GM20000 (cell line): ENCODE measurements at places on chromosomes 5 and 9.

- DNase-seq = no peak
Observed at GRCh38 chr5:56375011-56375410, 141.9 kb upstream of the ANKRD55 start.

GRCh38 chr9:82720515-82720914, 342.4 kb downstream of the RASEF start:
- no peak for DNase-seq

GRCh38 chr5:97554977-97555643, 372.1 kb upstream of the RIOK2 start:
- no peak for DNase-seq

DNA sequence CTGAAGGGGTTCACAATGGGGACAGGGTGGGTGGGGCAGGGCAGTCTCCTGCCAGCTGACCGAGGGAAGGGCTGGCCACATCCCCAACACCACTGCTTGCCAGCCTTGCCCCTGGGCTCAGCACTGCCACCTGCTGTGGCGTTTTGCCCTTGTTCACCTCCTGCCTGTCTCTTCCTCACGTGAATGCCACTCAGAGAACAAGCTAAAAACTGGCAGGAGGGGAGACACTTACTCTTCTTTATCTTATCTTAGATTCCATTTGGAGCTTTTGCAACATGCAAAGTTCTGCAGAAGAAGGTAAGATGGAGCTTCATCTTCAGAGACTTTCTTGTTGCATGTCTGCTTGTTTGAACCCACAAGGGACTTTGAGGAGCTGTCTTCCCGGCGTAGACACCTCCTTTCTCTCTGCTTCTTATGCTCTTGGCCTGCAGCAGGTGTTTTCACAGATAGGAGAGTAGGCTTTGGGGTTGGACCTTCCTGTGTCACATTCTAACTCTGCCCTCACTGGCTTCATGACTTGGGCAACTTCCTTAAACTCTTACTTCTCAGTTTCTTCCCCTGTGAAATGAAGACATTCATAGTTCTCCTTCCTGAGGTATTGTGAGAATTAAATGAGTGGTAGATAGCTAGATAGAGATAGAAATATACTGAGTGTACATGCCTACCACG, 4.1 kb downstream of the LRSAM1 start:
- DNase-seq = no peak

DNA sequence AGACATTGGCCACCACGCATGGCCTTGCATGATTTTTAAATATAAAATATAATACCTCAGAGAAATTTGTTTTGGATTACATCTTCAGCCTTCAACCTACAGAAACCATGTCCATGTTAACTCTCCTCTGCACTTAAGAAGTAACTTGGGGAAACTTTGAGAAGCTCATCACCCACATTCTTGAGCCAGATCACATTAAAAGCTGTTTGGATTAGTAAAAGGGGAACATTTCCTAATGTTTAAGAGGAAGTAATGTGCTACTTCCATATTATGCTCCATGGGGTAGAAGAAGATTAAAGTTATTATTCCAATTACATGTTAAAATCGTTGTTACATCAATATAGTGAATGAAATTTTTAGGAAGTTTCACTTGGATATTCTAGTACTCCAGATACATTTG, 10.4 kb upstream of the CEP120 start:
- no peak for DNase-seq

- no peak for DNase-seq
Observed at GRCh38 chr5:59268756-59269415, 624.6 kb downstream of the PDE4D start.

GRCh38 chr5:159913501-159913900, 2.8 kb upstream of the ADRA1B start:
- no peak for DNase-seq

DNA sequence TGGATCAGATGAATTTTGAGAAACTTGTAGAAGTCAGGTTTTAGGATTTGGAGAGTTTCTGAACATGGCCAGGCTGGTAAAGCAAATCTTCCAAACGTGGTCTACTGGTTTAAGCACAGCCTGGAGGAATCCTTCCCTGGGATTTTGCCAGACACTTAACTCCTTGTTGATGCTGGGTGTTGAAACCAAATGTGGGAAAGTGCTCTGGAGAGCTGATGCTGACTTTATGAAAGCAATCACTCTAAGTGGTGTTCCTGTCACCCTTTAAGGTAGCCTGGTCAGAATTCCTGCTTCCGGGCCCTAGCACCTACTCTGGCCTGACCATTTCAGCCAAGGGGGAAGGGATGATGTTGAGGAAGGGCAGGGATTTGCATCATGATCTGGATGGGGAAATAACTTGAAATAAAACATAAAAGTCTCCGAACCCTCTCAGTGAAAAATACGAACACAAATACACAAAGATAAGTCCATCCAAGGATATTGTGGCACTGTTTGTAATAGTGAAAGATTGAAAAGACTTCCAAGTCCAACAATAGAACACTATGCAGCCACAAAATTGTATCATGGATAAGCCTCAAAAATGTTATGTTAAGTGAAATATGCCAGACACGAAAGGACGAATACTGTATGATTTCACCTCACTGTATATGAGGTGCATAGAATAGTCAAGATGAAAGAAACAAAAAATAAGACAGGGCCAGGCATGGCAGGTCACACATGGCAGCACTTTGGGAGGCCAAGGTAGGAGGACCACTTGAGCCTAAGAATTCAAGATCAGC, 57.7 kb downstream of the PDE6A start:
- DNase-seq = no peak

DNA sequence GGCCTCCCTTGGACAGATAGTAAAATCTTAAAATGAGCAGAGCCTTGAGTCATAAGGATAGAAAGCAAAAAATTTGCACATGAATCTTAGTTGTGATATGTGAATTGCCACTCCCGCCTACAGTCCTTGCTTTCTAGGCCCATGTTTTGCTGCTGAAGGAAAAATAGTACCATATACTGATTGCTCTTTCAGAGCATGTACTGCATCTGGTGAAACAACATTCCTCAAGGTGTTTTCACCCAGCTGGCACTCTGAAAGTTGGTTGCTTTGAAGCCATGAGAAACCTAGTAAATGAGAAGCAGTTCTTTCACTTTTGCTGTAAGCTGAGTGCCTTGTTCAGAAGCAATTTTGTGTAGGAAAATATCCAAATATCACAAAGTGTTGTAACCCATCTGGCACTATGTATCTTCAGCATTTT, 10.3 kb downstream of the CDC37L1 start:
- peak; percentile 27 for DNase-seq

- DNase-seq = no peak
Observed at GRCh38 chr5:169131616-169132301, 169.2 kb downstream of the SLIT3 start.

- no peak for DNase-seq
Observed at GRCh38 chr5:14728459-14728938, 64.0 kb downstream of the OTULIN start.

- DNase-seq = no peak
Observed at GRCh38 chr9:69211424-69212036, 37.5 kb downstream of the TJP2 start.

DNA sequence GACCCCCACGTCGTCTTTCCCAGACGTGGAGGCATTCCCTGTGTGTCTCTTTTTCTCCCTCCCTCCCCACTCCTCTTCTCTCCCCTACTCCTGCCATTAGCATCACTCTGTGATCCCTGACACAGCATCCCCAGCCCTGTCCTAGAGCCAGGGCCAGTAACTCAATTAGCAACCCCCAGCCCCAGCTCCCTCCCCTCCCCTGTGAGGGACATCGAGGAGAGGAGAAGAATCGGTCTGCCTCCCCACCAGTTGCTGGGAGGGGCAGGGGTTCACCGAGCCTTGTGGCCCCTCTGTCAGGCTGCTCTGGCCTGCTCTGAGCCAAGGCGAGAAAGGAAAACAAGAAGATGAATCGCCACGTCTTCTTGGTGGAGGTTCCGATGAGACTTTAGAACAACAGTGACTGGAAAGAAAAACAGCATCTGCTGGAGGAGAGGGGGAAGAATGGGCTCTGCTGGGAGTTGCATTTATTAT, 123.1 kb downstream of the PAPPA start:
- no peak for DNase-seq

DNA sequence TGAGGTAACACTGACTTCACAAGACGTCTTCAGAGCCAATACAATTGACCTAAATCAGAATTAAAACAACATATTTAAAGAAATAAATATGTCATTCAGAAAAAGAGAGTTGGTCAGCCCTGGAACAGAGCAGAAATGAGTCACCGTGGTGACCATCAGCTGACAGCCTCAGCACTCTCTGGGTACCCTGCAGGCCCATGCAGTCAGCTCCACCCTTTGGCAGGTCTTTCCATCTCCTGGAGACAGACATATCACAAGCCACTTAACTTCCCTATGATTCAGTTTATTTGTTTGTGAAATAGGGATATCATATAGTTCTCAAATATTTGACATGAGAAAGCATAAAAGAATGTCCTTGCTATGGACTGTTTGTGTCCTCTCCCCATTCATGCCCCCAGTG, 151.6 kb upstream of the MEF2C start:
- peak; percentile 10 for DNase-seq

DNA sequence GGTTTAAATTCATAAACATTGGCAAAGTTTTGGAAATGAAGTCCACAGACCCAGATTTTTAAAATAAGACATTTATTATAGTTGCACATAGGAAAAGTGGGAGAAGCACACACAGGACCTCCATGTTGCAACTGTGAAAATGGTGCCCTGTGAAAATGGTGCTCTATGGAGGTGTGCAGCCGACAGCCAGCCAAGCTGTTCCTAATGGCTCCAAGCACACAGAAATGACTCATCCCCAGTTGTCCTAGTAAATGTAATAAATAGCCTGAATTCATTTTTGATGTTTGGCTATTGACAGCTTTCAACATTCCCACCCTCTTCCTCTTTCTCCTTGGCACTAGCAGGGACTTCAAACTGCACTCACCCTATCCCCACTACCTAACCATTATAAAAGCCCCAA, 590.9 kb downstream of the CAAP1 start:
- DNase-seq = no peak

DNA sequence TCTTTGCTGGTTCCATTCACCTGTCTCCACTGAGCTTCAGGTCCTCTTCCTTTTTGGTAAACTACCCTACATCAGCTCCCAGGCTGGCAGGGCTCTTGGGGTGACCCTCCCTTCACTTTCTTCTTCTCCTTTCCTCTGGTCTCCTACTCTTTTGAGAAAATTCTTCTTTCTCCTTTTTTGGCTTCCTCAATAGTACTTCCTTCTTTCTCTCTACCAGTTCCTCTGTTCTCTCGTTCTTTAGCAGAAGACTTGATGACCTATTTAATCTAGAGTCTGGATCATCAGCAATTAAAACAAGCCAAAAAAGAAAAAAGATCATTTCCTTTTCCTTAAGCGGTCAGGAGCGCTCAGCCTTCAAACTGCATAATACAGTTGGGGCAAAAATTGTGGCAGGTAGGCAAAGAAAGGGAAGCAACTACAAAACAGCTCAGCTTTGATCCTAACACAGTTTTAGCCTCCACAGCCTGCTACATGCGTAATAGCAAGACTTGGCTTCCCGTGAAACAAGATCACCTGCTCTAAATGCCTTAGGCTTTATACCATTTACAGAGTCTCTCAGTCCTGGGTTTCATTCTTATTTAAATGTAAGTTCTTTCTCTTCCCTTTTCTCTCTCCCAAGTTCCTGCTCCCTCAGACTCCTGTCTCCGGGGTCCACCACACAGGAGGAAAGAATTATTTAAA, 14.0 kb upstream of the GSN start:
- no peak for DNase-seq

DNA sequence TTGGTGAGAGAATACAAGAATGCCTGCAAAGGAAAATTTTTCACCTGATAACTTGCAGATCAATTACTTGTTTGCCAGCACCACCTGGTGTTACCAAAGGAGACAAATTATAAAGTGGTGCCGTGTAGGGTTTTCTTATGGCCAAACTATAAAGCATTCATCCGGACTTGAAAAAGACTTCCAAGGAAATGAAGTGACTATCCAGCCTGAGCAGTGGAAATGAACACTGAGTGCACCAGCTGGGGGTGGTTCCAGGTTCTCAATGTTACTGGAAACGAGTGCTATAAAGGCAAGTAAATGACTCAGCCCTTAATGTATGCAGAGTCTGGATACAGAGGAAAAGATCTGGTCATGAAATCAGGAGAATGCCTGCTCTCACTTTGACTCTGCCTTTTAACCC, 113.1 kb downstream of the DNAH5 start:
- DNase-seq = no peak

DNA sequence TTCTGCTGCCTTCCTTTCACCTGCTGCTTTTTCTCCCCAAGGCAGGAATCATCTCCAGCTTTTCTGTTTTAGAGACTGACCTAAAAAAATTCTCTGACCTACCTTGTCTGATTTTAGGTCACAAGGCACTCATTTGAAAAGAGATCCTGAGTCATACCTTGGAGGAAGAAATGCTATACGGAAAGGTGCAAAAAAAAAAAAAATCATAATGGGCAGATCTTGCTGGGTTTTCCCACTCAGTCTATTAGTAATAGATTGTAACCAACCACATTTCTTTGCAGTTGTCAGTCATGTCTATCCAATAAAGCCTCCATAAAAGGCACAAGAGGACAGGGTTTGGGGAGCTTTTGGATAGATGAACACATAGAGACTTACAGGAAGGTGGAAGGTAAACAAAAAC, 70.0 kb downstream of the MTREX start:
- DNase-seq = no peak

- DNase-seq = no peak
Observed at GRCh38 chr9:33197279-33198152, 30.4 kb upstream of the B4GALT1 start.

GRCh38 chr9:20636888-20637440, 14.7 kb upstream of the MLLT3 start:
- no peak for DNase-seq

DNA sequence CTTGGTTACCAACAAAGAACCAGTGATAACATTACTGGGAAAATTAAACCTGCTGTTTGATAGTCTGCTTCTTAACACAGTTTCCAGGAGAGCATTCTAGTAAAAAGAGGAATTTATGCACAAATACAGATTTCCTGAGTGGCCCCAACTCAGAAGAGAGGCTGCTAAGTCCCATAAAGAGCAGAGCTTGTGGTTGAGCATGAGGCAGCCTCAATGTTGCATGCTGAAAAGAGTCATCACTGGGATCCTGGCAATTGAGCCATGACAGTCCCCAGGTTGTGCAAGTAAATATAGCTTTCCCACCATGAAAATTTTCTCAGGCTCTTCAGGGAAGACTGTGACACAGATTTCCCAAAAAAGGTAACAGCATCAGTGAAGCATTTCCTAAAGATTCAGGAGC, 47.5 kb upstream of the ADRB2 start:
- DNase-seq = no peak

DNA sequence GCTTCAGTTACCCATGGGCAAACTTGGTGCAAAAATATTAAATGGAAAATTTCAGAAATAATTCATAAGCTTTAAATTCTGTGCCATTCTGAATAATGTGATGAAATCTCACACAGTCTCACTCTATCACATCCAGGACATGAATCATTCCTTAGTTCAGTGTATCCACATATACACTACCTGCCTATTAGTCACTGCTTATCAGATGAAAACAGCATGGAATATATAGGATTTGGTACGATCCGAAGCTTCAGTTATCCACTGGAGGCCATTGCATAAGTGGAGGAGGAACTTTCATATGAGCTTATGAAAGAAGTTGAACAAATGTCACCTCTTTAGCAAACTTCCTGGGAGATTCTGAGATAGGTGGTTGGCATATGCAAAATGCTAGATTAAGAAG, 64.2 kb downstream of the GAPVD1 start:
- DNase-seq = no peak

- no peak for DNase-seq
Observed at GRCh38 chr9:28092981-28093936, 520.0 kb upstream of the C9orf72 start.
